ENCODE measurements at places on chromosomes 4 and X.

GRCh38 chrX:11791537-11791936, 33.5 kb downstream of the MSL3 start:
- DNase-seq: no peak

DNA sequence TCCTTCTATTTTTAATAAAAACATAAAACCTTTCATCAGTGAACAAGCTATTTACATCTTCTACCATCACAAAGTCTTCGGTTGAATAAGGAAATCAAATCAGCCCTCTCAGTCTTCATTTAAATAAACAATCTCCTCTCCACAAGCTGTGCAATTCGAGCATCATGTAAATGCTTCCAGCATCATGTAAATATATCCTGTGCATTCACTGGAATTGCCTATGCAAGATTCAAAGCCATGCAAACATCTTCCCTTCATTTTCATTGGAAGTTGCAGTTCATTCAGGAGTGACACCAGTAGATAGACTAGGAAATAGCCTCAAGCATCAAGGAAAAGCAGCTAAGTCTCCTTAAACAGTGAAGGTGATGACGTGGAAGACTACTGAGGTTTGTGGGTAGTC, 77.7 kb upstream of the PCDH19 start:
- no peak for DNase-seq

DNA sequence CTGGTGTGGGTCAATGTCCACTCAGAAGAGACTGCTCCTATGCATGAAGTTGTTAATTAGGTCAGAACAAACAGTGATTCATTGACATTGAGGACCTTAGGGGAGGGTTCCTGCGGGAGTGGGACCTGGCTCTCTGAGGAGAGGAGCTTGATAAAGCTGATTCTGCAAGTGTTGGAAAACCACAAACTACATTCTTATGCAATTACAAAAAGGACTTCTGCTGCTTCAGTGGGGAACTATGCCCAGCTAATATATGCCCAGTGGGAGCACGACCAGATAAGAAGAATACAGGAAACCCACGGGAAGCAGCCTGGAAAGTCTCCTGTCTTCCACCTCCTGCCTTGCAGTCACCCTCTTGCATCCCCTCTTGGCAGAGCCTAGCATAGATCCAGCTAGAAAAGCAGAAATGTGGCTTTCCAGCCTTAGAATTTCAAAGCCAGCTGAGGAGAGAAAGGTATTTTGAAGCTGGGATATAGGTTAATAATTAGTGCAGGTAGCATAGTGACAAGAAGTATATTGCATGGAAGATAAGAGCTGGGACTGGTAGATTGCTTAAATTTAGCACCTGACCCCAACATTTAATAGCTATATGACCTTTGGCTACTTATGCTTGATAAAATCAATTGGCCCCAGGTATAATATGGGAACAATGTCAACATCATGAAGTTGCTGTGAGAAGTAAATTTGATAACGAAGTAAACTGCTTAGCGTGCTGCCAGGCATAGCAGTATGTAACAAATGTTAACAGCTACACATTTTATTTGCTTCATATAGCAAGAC, 34.9 kb upstream of the UGT8 start:
- no peak for DNase-seq

DNA sequence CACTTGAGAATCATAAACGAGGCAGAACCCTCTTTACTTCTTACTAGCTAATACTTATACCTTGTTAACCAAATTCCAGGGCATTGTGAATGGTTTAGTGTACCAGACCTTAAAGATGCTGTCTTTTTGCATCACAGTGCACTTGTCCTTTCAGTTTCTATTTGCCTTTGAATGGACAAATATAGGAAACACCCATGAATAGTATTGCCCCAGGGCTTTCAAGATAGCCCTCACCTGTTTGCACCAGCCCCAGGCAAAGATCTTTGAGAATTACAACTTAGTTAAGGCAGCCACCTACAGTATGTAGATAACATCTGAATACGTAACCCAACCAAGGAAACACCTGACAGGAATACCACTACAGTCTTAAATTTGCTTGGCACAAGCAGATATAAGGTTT, 60.8 kb upstream of the CT45A1 start:
- no peak for DNase-seq

DNA sequence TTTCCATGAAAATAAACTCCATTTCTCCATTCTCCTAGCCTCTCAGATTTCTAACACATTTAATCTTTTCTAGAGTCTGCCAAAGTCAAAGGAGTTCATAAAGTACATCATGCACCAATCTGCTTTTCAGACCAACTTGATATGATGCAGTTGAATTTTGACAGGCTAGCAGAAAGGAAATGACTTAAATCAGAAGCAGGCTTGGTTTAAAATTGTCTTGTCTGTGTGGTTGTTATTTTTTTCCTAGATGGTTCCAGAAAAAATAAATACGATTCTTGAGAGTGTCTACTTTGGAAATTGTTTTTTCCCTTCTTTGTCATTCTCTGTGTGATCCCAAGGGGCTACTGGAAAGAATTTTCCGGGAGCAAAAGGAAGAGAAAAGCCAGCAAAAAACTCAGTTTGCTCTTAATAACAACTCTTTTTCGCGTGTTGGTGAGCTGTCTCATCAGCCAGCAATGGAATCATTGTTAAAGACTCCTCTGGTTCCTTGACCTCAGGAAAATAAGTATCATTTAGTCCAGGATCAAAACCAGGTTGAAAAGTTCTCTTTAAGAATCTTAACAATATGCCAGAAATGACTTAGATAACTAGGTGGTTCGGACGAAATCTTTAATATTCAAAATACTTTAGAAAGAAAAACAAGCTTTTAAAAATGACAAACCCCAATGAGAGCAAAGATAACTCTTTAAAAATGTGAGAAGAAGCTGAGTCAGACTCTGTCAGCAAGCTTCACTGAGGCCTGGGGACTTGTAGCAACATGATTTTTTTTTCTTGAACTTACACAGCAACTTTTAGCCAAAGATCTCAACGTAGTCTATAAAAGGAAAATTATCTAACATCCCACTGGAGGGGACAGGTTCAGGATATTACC, 49.7 kb upstream of the GAB1 start:
- DNase-seq: no peak

DNA sequence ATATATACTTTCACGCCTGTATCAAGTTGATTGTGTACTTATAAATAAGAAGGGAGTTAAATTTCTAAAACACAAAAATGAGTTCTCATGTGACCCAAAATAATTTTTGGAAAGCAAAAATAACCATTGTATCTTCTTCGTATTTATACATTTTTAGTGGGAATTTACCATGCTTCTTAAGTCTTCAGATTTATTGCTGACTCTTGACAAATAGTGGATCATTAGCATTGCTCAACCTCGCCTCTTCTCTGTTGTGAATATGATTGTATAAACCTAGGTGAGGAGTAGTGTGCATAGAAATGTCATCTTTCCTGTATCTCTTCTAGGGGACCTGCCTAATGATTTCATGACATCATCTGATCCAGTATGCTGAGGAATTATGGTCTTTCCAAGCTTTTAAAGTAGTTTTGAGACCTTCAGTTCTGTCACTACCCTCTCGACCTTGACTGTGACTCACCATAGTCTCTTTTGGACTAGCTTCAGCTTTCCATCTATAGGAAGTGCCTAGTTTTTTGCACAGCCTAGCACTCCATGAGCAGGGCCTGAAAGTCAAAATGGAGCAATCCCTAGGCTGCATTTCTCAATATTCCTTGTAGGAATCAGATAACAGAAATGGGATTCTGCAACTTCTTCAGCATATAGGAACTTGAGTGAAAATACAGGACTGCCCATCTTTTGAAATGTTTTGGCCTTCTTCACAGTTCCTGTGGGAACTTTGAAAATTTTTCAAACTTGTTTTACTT, 157.6 kb downstream of the ARX start:
- DNase-seq: no peak

GRCh38 chr4:143185253-143186107, 763 bp downstream of the USP38 start:
- no peak for DNase-seq

DNA sequence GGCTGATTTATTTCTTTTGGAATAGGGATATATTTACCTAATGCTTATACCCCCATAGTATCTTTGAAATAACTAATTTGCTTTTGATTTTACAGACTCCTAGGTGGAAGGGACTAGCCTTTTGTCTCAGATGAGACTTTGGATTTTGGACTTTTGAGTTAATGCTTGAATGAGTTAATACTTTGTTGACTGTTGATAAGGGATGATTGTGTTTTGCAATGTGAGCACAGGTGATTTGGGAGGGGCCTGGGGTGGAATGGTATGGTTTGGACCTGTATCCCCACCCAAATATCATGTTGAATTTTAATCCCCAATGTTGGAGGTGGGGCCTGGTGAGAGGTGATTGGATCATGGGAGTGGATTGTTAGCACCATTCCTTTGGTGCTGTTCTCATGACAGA, 117.4 kb upstream of the ZC4H2 start:
- DNase-seq: no peak

- DNase-seq: no peak
Measured at GRCh38 chr4:110567214-110567613, 55.7 kb downstream of the PITX2 start.

- no peak for DNase-seq
Measured at GRCh38 chr4:6095023-6095752, 77.0 kb upstream of the C4orf50 start.

DNA sequence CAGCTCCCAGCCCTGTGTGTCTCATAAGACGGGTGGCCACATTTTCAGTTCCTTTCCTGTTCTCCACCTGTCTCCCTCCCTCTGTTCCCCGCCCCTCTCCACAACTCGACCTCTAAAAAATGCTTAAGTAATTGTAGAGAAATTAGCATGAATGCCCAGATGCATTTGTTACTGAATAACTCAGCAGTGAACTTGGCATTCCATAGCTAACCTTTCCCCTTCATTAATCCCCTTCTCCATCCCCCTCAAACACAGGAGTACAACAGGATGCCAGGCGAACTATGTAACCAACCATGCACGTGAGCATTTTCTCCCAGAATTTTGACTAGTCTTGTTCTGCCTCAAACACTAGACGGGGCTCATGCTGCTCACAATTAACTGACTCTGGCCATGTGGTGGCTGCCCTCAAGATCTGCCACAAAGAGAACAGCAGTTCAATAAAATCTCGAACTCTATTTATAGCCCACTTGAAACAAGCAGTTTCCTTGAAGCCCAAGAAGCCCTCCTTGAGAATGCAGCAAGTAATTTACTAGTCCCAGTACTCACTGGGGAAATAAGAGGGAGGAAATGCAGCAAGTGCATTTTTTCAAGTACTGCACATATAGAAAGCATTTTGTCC, 351.2 kb downstream of the ARHGAP24 start:
- no peak for DNase-seq

GRCh38 chr4:2651546-2651945, 104.6 kb downstream of the TNIP2 start:
- no peak for DNase-seq

- no peak for DNase-seq
Measured at GRCh38 chr4:95371476-95372224, 177.1 kb downstream of the UNC5C start.

DNA sequence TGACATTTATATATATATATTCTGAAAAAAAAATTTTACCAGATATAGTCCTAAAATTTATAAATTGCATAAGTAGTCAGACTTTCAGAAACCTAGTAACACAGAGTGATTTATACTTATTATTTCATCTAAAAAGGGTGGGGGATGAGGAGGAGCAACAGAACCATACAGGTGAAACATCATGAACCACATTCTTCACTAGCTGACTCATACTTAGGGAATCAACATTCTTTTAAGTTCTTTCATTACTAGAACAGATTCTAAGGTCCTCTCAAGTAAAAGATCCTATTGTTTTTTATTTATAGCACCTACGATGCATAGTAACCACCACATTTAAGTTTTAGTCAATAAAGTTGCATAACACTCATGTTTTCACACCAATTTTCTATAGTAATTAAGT, 166.1 kb downstream of the LRBA start:
- no peak for DNase-seq

- DNase-seq: no peak
Measured at GRCh38 chr4:147428583-147428982, 52.3 kb upstream of the EDNRA start.

DNA sequence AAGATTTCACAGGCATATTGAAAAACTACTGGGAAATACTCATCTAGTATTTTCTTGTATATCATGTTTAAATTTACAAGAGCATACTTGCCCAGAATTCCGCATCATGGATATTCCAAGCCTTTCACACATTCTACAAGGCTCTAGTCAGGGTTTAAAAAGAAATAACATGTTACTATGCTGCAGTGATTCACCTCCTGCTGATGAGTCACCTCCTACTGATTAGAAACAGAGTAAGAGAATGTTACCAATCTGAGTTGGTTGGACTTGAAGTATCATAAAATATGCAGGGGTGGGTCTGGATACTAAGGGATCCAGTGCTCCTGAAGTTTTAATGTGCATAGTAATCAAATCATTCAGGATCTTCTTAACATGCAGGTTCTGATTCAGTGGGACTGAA, 192.0 kb upstream of the ANK2 start:
- no peak for DNase-seq

DNA sequence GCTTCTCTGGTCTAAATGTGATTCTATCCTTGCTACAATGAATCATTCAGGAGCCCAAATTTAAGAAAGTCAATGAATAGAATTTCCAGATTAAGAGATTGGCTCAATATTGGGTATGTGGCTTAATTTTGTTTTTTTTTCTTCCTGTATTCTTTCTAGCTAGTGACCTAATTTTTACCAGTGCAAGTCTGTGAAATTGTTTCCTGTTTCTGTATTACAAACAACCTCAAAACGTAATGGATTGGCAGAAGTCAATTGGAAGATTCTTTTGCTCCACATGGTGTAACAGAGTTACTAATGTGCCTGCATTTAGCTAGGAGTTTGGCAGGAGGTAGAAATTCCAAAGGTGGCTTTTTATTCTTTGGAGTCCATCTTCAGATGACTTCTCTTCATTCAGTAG, 17.6 kb downstream of the DYNLT3 start:
- no peak for DNase-seq

- DNase-seq: no peak
Measured at GRCh38 chr4:2835978-2836377, 7.7 kb upstream of the ADD1 start.

DNA sequence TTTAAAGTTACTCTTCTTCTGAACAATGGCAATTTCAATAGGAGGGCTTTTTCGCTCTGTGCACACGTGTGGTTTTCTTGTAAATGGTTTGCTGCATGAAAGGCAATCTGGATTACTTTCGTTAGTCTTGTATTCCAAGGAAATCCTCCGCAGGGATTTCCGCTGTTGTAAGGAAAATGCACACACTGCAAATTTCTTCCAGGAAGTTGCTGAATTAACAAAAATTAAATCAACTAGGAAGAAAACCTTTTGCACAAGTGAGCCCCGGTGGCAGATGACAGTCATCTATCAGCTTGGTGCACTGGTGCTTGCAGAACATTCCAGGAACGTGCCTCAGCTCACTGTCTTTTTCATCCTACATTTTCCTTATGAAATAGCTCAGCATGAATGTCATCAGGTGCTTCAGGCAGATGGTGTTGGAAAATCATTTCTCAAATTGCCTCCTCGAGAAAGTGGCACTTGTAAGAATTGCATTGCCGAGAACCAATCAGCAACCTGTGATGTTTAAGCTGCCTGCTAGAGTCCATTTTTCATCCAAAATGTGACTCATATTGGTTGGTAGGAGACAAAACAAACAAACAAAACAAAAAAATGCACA, 272.4 kb upstream of the VCX start:
- no peak for DNase-seq
